ENCODE measurements at places on chromosomes 13 and 19. TPM values are rescaled to one million over a fixed set of nuclear protein-coding genes. Genes with fewer than 3 reads are reported as not detected.

Gene CYP2F1
- total RNA-seq, result not detected

Gene PCDH8
- total RNA-seq, result not detected

Gene CEACAM3
- total RNA-seq, result not detected

Gene ANGPTL8
- not detected for total RNA-seq

Gene ADPRHL1
- total RNA-seq, result 2.6 TPM

Gene PRR22
- total RNA-seq, result 0.44 TPM

Gene MAP4K1
- not detected for total RNA-seq

Gene NLRP5
- not detected for total RNA-seq

Gene PTPRS
- total RNA-seq, result 5.4 TPM

Gene KLF1
- total RNA-seq, result not detected

Gene IFNL1
- not detected for total RNA-seq

Gene NRTN
- not detected for total RNA-seq

Gene SIGLEC5
- 0.27 TPM for total RNA-seq

Gene RASGRP4
- not detected for total RNA-seq

Gene MBD3L5
- total RNA-seq, result not detected

Gene TGFBR3L
- total RNA-seq, result not detected

Gene WDR88
- total RNA-seq, result not detected

Gene KLHL1
- not detected for total RNA-seq

Gene TMEM38A
- 0.20 TPM for total RNA-seq

Gene ZNF66
- 0.80 TPM for total RNA-seq

Gene NOSIP
- 104 TPM for total RNA-seq

Gene WDR62
- 9.1 TPM for total RNA-seq

Gene S1PR4
- 0.73 TPM for total RNA-seq

Gene SKA3
- total RNA-seq, result 25.3 TPM

Gene GNG8
- not detected for total RNA-seq

Gene MATK
- not detected for total RNA-seq

Gene PSMC4
- total RNA-seq, result 136 TPM

Gene HIPK4
- total RNA-seq, result not detected

Gene C19orf85
- total RNA-seq, result not detected

Gene RUBCNL
- not detected for total RNA-seq

Gene KLK14
- total RNA-seq, result not detected

Gene SULT2B1
- total RNA-seq, result not detected

Gene C19orf67
- total RNA-seq, result not detected

Gene GARRE1
- total RNA-seq, result 46.4 TPM

Gene FBXO27
- 0.34 TPM for total RNA-seq

Gene BBC3
- total RNA-seq, result 22.5 TPM

Gene PABPC3
- total RNA-seq, result 0.05 TPM

Gene C13orf42
- not detected for total RNA-seq

Gene PHLDB3
- 2.9 TPM for total RNA-seq

Gene DNAJC15
- total RNA-seq, result 25.2 TPM

Gene MUC16
- total RNA-seq, result not detected

Gene LGALS4
- total RNA-seq, result not detected

Gene CELF5
- not detected for total RNA-seq

Gene PSG7
- total RNA-seq, result 0.64 TPM

Gene PPM1N
- not detected for total RNA-seq

Gene FCER2
- not detected for total RNA-seq

Gene PEAK3
- total RNA-seq, result not detected

Gene ADGRE2
- total RNA-seq, result not detected

Data from mammary microvascular endothelial cell (primary cell).